ENCODE measurements at places on chromosomes 13 and 19.

DNA sequence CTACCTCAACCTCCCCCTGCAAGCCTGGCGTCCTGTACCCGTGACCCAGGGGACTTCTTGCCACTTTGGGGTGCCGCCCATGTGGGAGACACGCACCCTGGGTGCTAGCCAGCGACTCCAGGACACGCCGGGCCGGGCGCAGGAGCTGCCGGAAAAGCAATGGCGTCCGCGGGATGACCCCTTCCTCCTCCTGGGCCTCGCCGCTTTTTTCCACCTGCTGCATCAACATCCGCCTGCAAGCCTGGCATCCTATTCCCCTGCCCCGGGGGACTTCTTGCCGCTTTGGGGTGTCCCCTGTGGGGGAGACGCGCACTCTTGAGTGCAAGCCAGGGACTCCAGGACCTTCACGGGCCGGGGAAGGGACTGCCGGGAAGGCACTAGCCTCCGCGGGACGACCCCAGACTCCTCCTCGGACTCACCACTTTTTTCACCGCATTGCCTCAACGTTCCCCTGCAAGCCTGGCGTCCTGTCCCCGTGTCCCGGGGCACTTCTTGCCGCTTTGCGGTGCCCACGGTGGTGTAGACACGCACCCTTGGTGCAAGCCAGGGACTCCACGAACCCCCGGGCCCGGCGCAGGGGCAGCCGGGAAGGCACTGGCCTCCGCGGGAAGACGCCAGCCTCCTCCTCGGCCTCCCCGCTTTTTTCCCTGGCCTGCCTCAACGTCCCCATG is 237.8 kb downstream of the TUBA3C start:
- DNase-seq = no peak

GRCh38 chr13:69948016-69948415 is 159.6 kb upstream of the ATXN8OS start:
- no peak for DNase-seq

DNA sequence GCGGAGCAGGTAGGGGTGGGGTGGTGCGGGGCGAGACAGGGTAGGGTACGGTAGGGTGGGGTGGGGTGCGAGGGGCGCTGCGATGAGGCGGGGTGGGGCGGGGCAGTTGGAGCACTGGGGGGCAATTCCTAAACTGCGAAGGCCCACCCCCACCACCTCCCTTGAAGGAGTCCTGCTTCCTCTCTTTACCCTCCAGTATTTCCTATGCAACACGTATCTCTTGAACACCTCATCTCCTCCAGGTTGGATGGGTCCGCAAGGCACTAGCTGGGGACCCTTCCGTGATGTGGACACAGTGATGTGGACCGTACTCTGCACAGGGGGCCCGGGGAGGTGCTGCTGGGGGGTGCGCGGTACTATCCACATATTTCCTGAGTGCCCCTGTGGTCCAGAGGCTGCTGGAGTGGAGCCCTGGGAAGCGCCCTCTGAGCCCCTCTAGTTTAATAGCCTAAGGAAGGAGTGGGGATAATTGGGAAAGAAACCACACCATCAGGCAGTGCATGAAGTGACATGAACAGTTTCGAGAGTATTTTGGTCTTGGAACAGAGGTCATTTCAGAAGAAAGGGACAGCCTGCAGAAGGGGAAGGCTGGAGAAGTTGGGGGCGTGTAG is 1.1 kb downstream of the IL17D start:
- DNase-seq = no peak

GRCh38 chr19:39236527-39236926 is 8.3 kb downstream of the IFNL3 start:
- no peak for DNase-seq

- DNase-seq = no peak
These were observed 6.1 kb downstream of the PPP1R12C start for GRCh38 chr19:55111238-55111831.

GRCh38 chr13:34216256-34216655 is 398.3 kb downstream of the RFC3 start:
- no peak for DNase-seq

DNA sequence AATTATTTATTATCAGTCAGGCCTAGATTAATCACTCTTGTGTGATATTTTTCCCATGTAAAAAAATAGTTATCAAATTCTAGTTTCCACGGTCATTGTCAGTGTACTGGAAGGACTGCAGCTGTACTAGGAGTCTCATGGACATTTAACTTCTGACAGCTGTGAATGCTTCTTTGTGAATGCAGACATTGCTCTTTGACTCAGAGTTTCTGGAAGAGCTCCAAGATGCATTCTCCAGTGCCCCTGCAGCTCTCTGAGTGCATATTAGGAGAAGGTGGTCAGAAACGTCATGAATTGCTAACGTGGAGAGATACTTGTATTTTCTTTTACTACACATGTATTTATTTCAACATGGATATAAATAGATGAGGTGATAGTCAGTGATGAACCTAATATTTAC is 9.7 kb upstream of the SLITRK5 start:
- no peak for DNase-seq

GRCh38 chr13:99721606-99722337 is 220.5 kb downstream of the TM9SF2 start:
- DNase-seq = no peak

DNA sequence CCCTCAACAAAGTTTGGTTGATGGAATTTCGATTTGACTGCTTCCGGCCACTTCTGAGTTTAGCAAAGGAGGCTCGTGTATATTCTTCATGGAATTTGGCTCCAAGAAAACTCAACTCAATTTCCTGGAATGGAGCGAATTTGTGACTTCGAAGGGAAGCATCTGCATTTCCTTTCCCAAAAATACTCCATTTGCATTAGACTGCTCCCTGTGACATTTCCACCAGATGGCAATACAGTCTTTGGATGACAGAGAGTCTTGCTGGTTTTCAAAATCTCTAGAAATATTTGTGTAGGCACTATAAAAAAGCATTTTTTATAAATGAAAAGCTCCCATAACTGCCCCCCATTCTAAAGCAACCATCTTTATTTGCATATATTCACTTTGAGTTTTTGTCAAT is 4.1 kb downstream of the C1QTNF9 start:
- no peak for DNase-seq

DNA sequence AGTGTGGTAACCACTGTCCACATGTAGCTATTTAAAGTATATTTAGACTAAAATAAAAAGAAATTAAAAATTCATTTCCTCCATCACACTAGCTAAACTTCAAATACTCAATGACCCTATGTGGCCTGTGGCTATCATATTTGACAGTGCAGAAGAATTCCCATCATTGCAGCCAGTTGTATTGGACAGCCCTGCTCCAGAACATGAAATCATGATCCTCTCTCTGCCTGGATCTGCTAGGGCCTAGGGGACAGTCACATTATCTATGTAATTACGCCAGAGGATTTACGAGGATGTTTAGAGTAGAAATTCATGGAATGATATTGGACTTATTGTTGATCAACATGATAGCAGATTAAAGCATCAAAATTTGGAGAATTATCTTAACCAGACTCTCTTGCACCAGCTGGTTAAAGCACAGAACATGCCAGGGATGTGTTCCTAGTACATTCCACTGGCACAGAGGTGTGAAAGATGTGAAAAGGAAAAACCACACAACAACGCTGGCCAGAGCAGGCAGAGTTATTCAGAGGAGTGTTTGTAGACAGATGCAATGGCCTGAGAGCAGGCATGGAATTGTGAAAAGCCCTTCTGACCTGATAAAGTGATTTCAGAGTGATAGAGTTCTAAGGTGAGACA is 108.9 kb upstream of the STARD13 start:
- DNase-seq = no peak

DNA sequence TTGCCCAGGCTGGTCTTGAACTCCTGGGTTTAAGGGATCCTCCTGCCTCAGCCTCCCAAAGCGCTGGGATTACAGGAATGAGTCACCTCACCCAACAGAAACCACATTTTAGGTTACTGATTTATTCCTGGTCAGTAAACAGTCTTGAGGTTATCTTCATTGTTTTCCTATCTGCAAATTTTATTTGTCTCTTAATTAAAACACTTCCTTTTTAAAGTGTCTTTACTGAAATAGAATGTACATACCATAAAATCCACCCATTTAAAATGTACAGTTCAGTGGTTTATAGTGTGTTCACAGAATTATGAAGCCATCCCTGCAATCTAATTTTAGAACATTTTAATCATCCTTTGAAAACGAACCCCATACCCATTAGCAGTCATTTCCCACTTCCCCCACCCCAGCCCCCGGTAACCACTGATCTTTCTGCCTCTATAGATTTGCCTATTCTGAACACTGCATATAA is 63.0 kb downstream of the MAP4K1 start:
- no peak for DNase-seq

GRCh38 chr19:33385956-33386355 is 12.4 kb downstream of the CEBPG start:
- DNase-seq = no peak

GRCh38 chr13:114120591-114121011 is 11.8 kb downstream of the RASA3 start:
- no peak for DNase-seq

DNA sequence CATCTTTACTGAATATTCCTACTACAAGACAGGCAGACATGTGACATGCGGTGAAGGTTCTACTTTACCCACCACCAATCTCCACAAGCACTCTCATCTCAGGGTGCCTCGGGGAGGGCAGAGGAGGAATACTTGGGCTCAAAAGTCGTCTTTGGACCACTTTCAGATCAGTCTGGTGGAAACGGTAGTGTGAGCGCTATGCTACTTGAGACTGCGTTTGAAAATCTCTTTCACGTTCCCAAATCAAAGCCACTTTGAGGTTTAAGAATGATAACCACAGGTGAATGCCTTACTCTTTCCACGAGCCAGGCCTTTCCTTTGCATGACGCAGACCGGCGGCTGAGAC is 1.5 kb upstream of the SOX1 start:
- no peak for DNase-seq

DNA sequence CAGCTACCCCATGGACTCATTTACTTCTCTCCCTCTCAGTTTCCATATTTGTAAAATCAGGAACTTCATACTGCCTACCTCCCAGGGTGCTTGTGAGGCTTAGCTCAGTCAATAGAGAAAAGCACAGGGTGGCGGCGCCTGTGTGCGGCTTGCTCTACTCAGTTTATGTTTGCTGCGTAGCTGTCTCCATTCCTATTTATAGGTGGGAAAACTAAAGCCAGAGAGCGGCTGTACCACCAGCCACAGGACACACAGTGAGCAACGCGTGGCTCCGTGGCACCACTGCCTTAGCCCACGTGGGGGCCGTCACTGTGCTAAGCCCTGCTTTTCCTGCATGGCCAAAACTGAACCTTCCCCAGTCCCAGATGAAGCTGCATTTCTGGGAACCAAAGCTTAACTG is 292.4 kb downstream of the TEX29 start:
- no peak for DNase-seq

DNA sequence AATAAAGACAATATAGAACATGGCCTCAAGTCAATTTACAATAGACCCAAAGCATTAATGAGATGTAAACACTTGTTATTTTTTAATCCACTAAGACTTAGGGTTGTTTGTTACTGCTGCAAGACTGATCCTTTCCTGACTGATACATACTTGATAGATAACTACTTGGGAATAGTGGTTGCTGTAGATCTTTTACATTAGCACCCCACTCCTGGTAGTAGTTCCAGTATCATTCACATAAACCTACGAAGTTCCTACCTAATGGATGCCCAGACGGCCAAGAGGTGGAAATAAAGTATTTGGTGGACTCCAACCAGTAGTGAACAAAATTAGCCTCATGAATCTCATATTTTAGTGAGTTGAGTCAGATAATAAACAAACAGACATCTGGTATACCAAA is 26.9 kb downstream of the ADGRE1 start:
- DNase-seq = no peak

GRCh38 chr13:59364641-59365085 is 799.1 kb downstream of the DIAPH3 start:
- DNase-seq = no peak

DNA sequence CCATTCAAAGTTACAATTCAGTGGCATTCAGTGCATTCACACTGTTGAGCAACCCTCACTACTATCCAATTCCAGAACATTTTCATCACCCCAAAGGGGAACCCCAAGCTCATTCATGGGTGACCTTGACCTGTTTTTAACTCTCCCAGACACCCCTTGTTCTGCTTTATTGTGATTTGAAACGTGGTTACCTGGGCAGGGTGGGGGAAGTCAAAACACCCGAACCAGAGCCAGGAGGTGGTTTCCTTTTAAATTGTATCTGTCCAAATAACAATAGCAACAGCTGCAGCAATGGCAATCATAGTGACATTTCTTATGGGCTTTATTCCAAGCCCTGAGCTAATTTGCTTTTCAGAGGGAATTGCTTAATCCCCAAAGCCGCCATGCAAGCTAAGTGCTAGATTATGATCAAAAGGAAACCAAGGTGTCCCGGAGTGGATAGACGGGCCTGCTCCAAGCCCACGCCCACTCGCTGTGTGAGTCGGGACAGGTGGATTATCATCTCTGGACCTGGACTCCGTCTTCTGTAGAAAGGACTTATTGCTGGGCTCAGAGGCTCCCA is 6.1 kb downstream of the PTGIR start:
- no peak for DNase-seq

- no peak for DNase-seq
These were observed 38.3 kb upstream of the KCTD4 start for GRCh38 chr13:45238945-45239795.

GRCh38 chr13:101930331-101930730 is 471.5 kb downstream of the FGF14 start:
- no peak for DNase-seq

All from smooth muscle cell of the brain vasculature (primary cell).